ENCODE measurements at places on chromosomes 5 and 9.

DNA sequence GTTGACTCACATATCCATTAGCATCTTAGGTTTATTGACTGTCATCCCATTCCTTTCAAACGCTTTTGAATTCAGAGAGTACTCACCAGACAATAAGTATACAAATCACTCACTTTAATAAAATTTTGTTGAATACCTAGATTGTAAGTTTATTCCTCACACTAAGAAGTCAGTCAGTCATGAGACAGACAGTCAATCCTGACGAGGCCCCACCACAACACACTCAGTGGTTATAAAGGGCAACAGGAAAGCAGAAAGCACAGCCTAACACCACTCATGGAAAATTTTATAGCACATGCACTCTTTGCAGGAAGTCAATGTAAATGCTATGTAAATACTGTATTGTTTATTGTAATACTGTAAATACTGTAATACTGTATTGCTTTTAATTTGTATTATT is 176.3 kb upstream of the PTGER4 start:
- no peak for DNase-seq

DNA sequence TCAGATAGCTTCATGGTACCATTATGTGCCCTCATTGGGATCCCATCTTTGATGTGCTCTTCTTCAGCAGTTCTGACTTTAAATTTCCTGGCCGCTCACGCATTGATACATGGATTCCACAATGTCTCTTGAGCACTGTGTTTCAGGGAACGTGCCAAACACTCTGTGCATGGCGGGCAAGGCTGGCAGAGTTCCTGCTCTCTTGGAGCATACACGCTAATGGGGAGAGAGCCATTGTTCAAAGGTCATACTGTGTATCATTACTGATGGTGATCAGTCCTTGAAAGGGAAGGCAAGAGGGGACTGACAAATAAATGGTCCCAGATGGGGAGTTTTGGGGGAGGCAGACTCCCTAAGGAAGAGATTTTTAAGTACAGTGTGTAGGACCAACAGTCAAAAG is 52.3 kb downstream of the AMBP start:
- DNase-seq, result no peak

- no peak for DNase-seq
These were observed 104.3 kb downstream of the ENTREP1 start for GRCh38 chr9:69429281-69429680.

DNA sequence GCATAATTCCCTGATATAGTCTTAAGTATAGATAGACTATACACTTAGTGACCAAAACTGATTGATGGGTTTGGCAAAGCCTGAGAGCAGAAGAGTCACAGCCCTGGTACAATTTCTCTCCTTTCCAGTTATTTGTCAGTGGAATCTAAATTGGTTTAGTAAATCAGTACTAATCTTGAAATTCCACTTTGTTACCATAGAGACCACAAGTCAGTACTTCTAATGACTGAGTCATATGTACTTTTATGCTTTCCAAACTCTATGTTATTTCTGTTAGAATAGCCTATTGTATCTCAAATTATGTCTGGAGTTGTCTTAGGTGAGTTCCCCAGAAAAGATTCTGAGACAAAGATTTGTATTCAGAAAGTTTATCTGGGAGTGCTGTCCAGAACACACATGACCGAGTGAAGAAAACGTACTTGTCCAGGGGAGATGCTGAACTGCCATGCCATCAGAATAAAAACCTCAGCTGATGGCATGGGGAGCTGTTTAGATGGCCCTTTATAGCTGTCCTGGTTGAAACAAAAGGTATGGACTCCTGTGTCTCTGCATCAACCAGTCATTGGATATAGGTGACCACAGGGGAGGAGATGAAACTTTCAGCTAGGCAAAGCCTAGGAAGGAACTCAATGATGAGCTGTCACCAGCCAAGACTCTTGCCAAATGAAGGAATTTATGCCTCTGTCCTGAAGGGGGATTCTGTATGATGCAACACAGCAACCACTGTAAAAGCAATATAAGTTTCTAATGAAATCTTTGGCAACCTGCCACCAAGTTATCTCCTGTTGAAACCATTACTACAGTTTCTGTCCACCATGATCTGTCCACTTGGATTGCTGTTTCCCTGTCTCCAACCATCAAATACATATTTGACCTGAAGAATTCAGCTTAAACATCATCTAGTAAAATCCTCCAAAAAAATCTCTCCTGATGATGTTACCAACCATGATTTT is 18.0 kb upstream of the SMC2 start:
- DNase-seq, result peak; percentile 6
